ENCODE measurements at places on chromosomes 6 and 20.

DNA sequence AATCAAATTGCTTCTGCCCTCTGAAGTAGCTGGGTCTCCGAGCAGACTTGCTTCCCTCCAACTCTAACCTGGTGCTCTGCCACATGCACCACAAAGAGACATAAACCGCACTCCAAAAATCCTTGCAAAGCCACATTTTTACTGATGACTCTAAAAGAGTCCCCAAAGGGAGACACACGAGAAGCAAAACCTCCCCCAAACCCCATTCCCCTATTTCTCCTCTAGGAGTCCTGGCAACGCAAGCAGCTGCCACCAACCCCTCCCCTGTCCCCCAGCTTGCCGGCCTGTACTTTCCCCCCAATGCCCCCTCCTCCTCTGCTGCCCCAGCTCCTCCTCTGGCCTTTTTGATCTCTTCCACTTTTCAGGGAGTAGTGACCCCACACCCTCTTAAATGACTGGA, 180.1 kb upstream of the ARID1B start:
- DNase-seq: no peak

GRCh38 chr6:170067923-170068360, 222.9 kb downstream of the DLL1 start:
- DNase-seq: no peak

- no peak for DNase-seq
These were observed 657 bp upstream of the LTV1 start for GRCh38 chr6:143842461-143842901.

DNA sequence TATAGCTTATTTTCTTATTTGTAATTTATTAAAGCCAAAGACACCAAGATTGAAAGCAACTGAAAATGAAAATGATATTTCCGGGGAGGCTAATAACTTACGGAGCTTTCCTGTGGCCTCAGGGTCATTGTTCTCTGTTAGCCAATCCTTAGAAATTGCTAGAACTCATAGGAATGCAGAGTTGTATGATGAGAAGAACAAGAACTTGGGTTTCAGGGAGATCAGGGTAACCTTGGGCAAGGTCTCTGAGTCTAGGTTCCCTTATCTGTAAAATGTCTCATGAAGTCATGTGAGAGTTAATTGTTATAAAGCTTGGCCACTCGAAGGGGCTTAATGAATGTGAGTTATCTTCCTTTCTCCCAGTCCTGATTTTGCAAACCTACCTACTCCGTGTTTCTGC, 20.1 kb upstream of the SERINC3 start:
- no peak for DNase-seq

- no peak for DNase-seq
These were observed 108.7 kb upstream of the TMEM170B start for GRCh38 chr6:11428895-11429294.

DNA sequence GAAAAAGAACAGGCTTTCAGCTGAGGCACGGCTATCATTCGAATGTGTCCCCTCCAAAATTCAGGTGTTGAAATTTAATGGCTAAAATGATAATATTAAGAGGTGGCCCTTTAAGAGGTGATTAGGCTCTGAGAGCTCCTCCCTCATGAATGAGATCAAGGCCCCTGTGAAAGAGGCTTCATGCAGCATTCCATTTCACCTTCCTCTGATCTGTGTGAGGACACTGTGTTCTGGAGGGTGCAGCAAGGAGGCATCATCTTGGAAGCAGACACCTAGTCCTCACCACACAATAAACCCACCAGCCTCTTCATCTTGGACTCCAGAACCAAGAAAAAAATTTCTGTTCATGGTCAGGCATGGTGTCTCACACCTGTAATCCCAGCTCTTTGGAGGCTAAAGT, 56.4 kb downstream of the PPP1R14C start:
- DNase-seq: no peak

GRCh38 chr20:10064611-10065010, 29.8 kb downstream of the ANKEF1 start:
- no peak for DNase-seq

DNA sequence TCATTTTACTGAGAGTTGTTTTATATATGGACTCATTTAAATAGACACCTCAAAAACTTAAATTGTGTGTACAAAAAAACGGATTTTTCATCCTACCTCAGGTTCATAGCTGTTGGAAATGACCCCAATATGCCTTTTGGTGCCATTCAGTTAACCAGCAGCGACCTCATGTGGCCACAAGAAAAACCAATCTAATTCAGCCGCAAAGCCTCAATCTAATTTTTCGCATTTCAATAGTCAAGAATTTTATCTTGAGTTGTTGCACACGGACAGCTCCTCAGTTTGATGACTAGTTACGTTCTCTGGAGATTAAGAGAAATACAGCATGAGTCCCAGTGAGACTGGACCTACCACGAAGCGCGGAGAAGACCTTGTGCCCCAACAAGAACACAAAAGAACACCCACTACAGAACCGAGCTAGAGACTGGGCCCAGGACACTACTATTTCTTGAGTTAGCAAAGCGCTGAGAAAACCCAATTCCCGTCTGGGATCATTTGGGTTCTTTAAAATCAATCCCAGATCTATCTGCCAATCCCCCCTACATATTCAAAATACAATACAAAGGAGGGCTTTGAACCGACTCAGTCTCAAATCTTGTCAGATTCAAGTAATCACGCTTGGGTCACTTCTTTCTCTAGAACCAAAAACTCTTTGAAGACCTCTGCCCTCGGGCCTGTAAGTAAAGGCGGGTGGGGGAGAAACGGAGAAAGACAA, 1.1 kb downstream of the TCP11 start:
- DNase-seq: no peak

DNA sequence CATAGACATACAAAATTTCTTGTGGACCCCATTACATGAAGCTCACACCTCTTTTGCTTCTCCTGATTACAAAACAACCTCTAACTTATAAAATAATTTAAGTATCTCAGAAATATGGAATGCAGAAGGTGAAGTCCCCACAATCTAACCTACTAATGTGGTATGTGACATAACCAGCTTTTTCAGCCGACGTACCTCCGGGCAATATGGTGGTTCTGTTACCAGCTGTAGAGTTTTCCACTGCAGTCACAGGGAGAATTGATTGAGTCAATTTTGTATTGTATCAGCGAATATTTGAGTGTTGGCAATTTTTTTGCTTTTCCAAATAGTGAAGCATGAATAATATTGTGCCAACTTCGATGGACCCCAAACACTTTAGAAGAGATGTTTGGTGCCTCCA, 15.7 kb upstream of the SPO11 start:
- DNase-seq: no peak

Data from stimulated activated CD4-positive, alpha-beta T cell treated with anti-CD3 and anti-CD28 coated beads, Interleukin-15, amount 100 ng/mL, for 1 hour (primary cell).